Esophagus muscularis mucosa (tissue), 4 donors: ENCODE measurements at places on chromosomes 7 and 10. TPM values are rescaled to one million over a fixed set of nuclear protein-coding genes. Genes with fewer than 3 reads are reported as not detected.
A peak's percentile ranks its signal among the peaks of the same experiment; 100 is the strongest.

DNA sequence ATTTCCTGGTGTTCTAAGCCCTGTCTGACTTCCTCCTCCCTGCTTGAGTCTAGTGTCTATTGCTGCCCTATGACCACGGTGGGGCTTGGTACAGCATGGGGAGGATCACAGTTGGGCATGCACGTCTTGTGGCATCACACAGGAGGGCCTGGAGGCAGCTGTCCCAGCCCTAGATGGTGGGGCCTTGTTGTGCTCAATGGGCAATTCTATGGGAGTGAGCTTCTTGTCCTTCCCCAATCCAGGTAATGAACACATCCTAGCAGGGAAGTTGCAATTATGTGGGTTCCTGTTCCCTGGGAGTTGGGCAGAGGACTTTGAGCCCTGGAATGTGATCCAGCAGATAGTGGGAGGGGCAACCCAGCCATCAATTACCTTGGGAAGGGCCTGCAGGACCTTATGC is 10.8 kb upstream of the FAM3C start:
- no peak for DNase-seq

GRCh38 chr7:93053949-93054943 is 63.5 kb downstream of the SAMD9 start:
- no peak for DNase-seq

The KCNH2 gene
- 41.5 TPM for total RNA-seq

DNA sequence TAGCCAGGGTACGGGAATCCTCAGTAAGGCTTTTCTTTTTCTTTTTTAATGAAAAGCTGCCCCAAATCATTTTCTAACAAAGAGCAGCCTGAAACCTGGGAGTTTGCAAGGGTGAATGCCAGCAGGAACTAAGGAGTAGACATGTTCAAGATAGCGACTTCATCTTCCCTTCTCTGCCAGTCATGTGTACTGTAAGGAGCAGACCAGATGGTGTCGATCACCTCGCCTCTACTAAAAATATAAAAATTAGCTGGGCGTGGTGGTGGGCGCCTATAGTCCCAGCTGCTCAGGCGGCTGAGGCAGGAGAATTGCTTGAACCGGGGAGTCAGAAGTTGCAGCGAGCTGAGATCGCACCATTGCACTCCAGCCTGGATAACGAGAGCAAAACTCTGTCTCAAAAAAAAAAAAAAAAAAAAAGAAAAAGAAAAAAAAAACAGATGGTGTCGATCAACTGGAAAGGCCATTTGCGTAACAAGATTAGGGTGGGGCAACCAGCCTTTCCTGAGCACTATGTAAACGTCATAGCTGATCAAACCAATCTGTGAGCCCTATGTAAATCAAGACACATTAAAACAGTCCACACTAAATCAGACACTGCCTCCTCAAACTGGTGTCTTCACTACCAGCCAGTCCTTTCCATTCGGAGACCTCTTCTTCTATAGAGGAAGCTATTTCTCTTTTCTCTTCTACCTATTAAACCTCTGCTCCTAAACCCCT is 33.8 kb downstream of the NOLC1 start:
- no peak for DNase-seq

DNA sequence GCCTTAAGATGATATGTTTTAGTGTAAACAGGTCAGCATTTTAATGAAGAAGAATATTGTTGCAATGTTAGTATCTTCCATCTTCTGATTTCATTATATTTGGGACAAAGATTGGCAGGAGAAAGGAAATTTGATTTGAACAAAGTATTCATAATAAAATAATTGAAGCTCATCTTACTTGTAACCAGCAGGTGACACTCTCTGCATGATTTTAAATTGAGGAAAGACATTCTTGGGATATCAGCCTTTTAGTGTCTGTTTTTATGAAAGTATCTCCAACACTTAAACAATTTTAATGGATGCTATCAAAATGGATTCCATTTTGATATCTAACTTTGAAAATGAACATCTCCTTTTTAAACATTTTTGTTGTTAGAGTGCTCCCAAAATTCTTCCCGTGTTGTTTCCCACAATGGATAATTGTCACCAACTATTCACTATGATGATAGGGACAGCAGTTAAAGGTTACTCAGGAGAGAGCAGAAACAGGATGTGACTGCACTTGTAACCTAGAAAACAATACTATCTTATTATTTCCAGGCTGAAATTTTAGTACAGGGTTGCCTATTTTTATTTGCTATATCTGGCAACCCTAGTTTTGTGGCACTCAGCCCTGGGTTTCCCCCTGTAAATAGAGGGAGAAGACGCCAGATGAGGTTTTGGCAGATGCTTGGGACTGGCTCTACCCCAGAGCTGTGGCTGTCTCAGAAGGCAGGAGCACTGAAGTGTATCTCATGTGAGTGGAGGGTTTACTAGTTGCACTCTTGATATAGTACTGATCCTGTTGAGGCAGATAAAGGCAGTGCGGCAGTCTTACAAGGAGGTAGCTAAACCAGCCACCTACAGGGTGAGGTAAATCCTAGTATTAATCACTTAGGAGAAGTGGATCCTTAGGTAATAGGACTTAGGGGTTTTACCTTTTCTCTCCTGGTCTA is 31.0 kb upstream of the ABCB4 start:
- DNase-seq = no peak

GRCh38 chr10:48767373-48768143 is 82.9 kb downstream of the WDFY4 start:
- peak; percentile 66 for DNase-seq

DNA sequence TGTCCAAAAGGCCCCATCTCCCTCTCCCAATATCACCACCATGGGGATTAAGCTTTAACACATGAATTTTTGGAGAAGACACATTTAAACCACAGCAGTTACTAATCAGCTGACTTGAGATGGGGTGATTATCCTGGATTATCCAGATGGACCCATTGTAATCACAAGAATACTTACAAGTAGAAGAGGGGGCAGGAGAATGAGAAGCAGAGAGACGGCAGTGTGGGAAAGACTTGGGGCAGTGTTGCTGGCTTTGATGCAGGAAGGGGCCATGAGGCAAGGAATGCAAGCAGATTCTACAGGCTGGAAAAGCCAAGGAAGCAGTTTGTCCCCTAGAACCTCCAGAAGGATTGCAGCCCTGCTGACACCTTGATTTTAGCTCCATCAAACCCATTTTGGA is 30.7 kb upstream of the INMT start:
- DNase-seq = no peak

DNA sequence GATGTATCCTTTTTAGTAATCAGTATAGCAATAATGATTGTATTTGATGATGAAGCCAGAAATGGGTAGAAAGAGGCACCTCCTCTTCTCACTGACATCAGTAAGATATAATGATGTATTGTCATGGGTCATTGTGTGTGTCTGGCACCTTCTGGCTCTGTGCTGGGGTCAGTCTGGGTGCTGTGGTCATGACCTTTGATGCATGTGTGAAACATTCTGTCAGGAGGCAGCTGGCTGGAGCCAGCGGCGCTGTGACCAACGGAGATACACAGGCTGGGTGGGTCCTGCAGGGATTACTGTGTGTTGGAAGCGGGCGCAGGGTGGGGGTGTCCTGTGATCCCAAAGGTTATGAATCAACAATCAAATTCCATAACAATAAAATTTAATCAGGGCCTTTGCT is 35.2 kb downstream of the EEPD1 start:
- no peak for DNase-seq

The UNCX gene
- total RNA-seq = not detected

The KCP gene
- 0.13 TPM for total RNA-seq

The MYOZ1 gene
- not detected for total RNA-seq

- DNase-seq = no peak
These were observed 565.5 kb upstream of the IGFBP3 start for GRCh38 chr7:46486256-46487206.

The C10orf62 gene
- 0.46 TPM for total RNA-seq

GRCh38 chr10:58334817-58335305 is at the start of gene UBE2D1:
TSS of gene UBE2D1 (plus strand) at chr10:58335006. CDS start at chr10:58335202, 196 bp downstream.
- peak; percentile 97 for DNase-seq

The METTL2B gene
- total RNA-seq = 19.9 TPM

DNA sequence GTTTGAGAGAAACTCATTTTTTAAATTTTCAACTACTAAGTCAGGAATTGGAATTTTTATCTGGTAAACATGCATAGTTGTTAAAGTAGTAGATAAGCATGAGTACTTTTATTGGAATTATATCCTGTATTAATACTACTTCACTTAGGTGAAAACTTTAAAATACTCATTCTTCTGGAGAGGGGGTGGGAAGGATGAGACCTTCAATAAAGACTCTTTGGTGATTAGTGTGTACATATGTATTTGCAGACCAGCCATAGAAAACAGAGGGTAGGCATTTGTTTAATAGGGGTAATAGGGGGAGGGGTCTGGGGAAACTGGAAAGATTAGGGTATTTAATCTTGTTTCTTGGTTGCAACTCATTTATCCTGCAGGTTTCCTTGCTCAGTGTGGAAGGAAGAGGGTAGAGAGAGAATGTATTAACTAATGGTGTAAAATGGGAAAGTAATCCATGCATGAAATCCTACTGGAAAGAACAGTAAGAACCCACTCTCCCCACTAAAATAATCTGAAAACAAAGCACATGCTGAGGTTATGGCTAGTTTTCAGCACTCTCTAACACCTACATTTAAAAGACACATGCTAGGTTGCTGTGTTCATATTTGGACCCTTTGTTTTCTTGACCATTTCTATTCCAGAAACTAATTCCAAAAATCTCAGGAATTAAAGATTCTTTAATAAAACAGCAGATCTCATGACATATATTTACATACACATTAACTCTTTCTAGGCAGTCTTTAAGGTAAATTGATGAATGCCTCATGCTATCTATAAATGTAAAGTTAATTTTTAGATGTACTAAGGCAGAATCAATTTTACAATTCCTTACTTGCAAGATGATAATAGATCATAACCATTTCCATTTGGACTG is 6.2 kb upstream of the IGF2BP3 start:
- DNase-seq = no peak

GRCh38 chr10:96675846-96676245 is 44.5 kb downstream of the PIK3AP1 start:
- DNase-seq = no peak

- no peak for DNase-seq
These were observed 25.0 kb downstream of the BPGM start for GRCh38 chr7:134671609-134672008.

The SPDYE9 gene
- total RNA-seq = not detected

The HHEX gene
- total RNA-seq = 8.3 TPM

The LIPK gene
- not detected for total RNA-seq

- no peak for DNase-seq
These were observed 379.2 kb downstream of the CALN1 start for GRCh38 chr7:72032934-72033333.

The DPCD gene
- 13.8 TPM for total RNA-seq

DNA sequence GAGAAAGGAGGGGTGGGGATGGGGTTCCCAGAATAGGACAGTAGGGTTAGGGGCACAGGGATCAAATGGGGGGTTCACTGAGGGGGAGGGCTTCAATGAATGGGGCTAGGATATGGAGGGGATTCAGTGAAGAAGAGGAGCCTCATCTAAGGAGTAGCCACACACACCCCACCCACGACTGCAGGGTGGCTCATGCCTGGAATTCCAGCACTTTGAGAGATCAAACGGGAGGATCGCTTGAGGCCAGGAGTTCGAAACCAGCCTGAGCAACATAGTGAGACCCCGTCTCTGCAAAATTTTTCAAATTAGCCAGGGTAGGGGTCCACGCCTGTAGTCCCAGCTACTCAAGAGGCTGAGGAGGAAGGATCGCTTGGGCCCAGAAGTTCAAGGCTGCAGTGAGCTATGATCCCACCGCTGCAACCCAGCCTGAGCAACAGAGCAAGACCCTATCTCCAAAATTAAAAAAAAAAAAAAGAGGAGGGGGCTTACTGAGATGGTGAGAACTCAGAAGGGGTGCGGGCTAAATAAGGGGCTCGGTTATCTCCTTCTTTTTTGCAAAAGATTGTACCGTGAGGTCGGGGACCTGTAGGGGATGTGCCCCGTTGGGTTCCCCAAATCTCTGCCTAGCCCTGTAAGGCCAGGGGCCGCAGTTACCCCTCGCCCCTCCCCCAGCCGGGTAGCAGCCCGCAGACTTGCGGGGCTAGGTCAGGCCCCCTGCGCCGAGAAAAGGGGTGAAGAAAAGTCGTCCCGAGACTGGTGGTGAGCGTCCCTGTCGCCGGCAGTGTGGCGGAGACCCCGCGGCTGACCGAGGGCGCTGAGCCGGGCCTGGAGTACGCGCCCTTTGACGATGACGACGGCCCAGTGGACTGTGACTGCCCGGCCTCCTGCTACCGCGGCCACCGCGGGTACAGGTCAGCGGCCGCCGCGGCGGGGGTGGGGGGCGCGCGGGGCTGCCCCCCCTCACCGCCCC is 43.1 kb upstream of the HSPB1 start:
- DNase-seq = no peak

GRCh38 chr7:20032741-20033140 is 184.4 kb downstream of the MACC1 start:
- DNase-seq = no peak

The GLI3 gene
- 14.5 TPM for total RNA-seq

GRCh38 chr10:18204039-18204835 is 64.0 kb downstream of the CACNB2 start:
- DNase-seq = no peak

- no peak for DNase-seq
These were observed 58.9 kb downstream of the SFMBT2 start for GRCh38 chr10:7351894-7352293.
